ENCODE measurements at places on chromosomes 3 and 15. TPM values are rescaled to one million over a fixed set of nuclear protein-coding genes. Genes with fewer than 3 reads are reported as not detected.

ROPN1 gene
- not detected for total RNA-seq

AP3B2 gene
- 6.7 TPM for total RNA-seq

BFSP2 gene
- not detected for total RNA-seq

DNA sequence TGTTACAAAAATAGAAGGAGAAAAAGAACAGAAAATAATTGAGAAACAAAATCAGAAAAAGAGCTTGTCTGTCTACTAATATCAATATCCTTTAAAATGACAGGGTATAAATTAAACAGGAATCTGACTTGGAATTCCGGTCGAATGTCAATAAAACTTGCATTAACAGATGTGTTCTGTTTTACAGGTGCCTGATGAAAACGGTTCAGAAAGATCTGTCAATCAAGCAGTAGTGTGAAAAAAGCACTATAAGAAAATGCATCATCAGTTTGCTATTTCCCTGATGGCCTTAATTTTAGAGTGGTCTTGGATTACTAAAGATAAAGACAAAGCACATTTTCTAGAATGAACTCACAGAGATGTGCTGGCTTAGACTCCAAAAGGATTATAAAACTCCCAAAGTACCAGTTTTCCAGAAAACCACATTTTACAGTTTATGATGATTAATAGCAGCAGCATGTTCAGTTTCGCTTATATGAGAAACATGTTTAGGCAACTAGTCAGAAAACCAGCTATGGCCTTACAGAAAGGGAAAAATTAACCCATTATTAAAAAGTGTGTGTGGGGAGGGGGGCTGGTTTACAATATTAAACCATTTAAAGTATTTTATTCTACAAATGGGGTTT, 8.2 kb upstream of the C3orf38 start:
- no peak for DNase-seq

GRCh38 chr3:11910971-11911531, 64.4 kb upstream of the TAMM41 start:
- DNase-seq, result no peak

GRCh38 chr3:194064380-194065332, 71.3 kb upstream of the HES1 start:
- no peak for DNase-seq

- no peak for DNase-seq
Observed at GRCh38 chr15:97678656-97679055, 281.8 kb upstream of the ARRDC4 start.

GRCh38 chr15:72421484-72421883, 23.4 kb downstream of the TMEM202 start:
- DNase-seq, result no peak

GRCh38 chr3:53311882-53312281, 35.5 kb downstream of the DCP1A start:
- no peak for DNase-seq

DNA sequence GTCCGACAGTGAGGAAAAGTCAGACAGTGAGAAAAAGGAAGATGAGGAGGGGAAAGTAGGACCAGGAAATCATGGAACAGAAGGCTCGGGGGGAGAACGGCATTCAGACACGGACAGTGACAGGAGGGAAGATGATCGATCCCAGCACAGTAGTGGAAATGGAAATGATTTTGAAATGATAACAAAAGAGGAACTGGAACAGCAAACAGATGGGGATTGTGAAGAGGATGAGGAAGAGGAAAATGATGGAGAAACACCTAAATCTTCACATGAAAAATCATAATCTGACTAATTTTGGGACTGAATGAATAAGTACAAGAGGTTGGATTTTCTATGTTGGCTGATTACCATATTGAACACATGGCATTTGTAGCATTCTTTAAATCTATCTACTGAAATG, 26.2 kb downstream of the SEC62 start:
- no peak for DNase-seq

- DNase-seq, result no peak
Observed at GRCh38 chr3:86126552-86126951, 864.4 kb downstream of the VGLL3 start.

DNA sequence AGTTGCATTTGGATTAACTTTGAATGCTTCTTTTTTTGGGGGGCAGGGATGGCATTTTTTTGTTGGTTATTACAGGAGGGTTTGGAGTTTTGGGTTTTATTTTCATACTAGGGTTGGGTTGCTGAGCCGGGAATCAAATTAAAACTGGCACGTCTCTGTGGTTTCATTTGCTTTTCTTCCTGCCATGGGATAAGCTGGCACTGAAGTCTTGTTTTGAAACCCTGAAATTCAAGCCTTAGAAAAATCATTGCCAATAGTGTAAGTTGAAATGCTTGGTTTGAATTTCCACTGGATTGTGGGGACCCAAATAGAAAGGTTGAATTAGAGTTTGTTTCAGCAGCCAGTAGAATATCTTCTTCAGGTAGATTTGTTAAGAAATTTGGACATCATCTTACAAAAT, 193.1 kb upstream of the DCBLD2 start:
- no peak for DNase-seq

Measured in Caki2 (cell line).